ENCODE measurements at places on chromosomes 13 and 19. TPM values are rescaled to one million over a fixed set of nuclear protein-coding genes. Genes with fewer than 3 reads are reported as not detected.
A peak's percentile ranks its signal among the peaks of the same experiment; 100 is the strongest.

GRCh38 chr19:20333508-20333907 is 166.5 kb downstream of the ZNF486 start:
- DNase-seq: no peak
- no peaks in the 10 kb centered on the region for H3K27me3 ChIP-seq
- no peak overlapping the region for H3K27ac ChIP-seq
- H3K4me1 ChIP-seq: no peaks in the 10 kb centered on the region
- no peak overlapping the region for H3K4me3 ChIP-seq

- DNase-seq: no peak
- H3K36me3 ChIP-seq: peaks cover 23% of the 10 kb centered on the region
- peak overlapping the region; percentile 79 for H3K4me3 ChIP-seq
- H3K27ac ChIP-seq: no peak overlapping the region
- no peaks in the 10 kb centered on the region for H3K27me3 ChIP-seq
These were observed 1.4 kb downstream of the ECH1 start for GRCh38 chr19:38830039-38830733.

GRCh38 chr13:73073050-73073449 is 14.2 kb downstream of the KLF5 start:
- H3K4me3 ChIP-seq: no peak overlapping the region
- no peak for DNase-seq
- peaks cover 7% of the 10 kb centered on the region for H3K4me1 ChIP-seq
- H3K27me3 ChIP-seq: no peaks in the 10 kb centered on the region

RRAS gene
- 12.2 TPM for total RNA-seq

GFY gene
- not detected for total RNA-seq

All from activated CD4-positive, alpha-beta memory T cell treated with anti-CD3 and anti-CD28 coated beads for 36 hours (primary cell).